D721Med (cell line): ENCODE measurements at places on chromosomes 2 and 18.

GRCh38 chr2:7377916-7378569, 460.8 kb downstream of the RNF144A start:
- no peak for DNase-seq

GRCh38 chr2:191526091-191526490, 151.8 kb upstream of the NABP1 start:
- no peak for DNase-seq

DNA sequence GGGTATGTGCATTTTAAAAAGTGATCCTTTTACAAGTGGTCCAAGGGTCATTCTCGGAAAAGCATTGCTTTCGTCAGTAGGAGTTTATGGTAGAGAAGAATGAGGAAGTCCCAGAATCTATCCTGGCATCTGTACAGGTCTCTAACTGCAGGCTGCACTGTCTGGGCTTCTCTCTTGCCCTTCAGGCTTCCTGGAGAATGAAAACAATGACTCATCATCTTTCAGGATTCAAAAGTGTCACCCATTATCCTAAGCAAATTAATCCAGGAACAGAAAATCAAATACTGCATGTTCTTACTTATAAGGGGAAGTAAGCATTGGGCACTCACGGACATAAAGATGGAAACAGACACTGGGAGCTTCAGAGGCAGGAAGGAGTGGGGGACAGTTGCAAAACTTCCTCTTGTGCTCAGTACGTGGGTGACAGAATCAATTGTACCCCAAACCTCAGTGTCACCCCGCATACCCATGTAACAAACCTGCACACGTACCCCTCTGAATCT, 60.2 kb upstream of the TXNDC2 start:
- DNase-seq, result no peak

- DNase-seq, result no peak
Measured at GRCh38 chr2:22450831-22451230, 934.1 kb upstream of the KLHL29 start.

GRCh38 chr2:618005-618404, 59.2 kb downstream of the TMEM18 start:
- DNase-seq, result no peak

DNA sequence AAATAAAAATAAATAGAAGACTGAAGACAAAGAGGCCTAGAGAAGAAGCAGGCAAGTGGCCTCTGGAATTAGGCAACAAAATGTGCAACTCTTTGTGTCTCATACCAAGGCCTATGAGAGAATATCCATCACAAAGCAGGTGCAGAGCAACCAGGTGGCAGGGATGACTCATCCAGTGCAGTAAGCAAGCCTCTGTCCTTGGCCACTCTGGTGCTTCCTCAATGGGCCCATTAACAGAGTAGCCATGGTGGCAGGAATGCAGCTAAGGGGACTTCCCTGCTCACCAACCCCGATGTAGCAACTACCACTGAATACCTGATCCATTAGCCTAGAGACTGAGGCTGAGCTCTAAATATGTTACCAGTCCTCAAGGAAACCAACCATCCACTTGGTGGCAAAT, 11.0 kb upstream of the EPG5 start:
- DNase-seq, result no peak

GRCh38 chr2:175597286-175597685, 404.8 kb downstream of the LNPK start:
- no peak for DNase-seq
